ENCODE measurements at places on chromosomes 16 and 17. TPM values are rescaled to one million over a fixed set of nuclear protein-coding genes. Genes with fewer than 3 reads are reported as not detected.

Gene SLC47A1
- not detected for total RNA-seq

Gene RAB26
- 0.62 TPM for total RNA-seq

Gene TEX14
- 0.53 TPM for total RNA-seq

Gene ASGR1
- total RNA-seq, result 0.32 TPM

Gene ACAP1
- total RNA-seq, result 392 TPM

DNA sequence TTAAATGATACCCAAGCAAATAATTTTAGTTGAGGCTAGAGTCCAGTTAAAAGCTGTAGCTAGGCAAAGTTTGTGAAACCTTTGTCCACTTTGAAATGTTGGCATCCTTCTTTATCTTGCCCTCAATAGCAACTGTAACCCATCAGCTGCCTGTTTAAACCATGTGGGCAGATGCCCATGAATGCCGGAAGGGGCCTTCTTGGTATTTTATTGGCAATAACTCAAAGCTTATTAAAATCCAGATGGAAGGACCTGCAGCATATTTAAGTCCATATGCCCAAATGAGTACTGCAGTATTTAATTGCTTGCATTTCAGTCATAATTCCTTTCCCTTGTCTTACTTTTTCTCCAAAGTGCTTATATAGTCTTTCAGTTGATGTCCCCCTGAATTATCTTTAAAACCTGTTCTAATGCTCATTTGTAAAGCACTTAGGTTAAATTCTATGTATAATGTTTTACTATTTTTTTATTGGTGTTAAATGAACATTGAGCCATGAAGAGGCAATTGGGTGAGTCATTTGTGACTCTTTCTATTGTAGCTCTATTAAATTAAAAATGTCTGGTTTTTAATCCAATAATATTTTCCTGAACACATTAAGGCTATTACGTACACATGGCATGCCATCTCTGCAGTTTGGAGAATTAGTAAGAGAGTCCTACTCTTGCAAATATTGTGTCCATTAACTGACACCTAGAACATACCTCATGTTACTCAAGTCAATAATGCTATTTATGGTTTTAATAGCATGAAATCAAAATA is 225.3 kb downstream of the KCNJ2 start:
- DNase-seq, result no peak

- H3K4me1 ChIP-seq, result no peaks in the 10 kb centered on the region
- DNase-seq, result no peak
- no peak overlapping the region for H3K4me3 ChIP-seq
- H3K27me3 ChIP-seq, result no peaks in the 10 kb centered on the region
- H3K36me3 ChIP-seq, result no peaks in the 10 kb centered on the region
- no peak overlapping the region for H3K27ac ChIP-seq
Observed at GRCh38 chr16:66258916-66259845, 107.3 kb upstream of the CDH5 start.

GRCh38 chr16:20385844-20386832 is 18.4 kb downstream of the PDILT start:
- no peak overlapping the region for H3K27ac ChIP-seq
- H3K36me3 ChIP-seq, result no peaks in the 10 kb centered on the region
- DNase-seq, result peak; percentile 57

DNA sequence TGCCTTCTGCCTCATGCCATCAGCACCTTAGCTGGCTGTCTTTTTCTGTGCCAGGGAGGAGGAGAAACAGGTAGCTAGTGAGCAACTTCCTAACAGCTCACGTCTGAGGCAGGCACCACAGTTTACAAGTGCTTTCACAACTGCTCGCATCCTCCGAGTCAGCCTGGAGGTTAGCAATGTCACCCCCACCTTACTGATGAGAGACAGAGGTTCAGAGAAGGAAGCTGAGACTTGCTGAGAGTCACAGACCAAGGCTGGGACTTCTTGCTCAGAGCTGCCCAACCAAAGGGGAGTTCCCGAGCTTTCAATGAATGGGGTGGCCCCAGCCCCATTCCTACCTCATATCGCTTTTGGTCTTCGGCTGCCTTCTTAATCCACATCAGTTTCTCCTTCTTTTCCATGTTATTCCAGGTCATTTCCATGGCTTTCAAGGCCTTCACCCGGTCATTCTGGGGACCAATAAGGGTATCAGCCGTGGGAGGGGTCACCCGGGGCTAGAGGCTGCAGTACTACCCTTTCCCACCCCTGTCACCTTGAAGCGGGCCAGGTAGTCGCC is 9.6 kb downstream of the UBTF start:
- no peaks in the 10 kb centered on the region for H3K27me3 ChIP-seq
- no peak for DNase-seq
- H3K4me3 ChIP-seq, result no peak overlapping the region
- peaks cover 22% of the 10 kb centered on the region for H3K4me1 ChIP-seq
- peak overlapping the region; percentile 71 for H3K27ac ChIP-seq
- H3K36me3 ChIP-seq, result peaks cover 72% of the 10 kb centered on the region

DNA sequence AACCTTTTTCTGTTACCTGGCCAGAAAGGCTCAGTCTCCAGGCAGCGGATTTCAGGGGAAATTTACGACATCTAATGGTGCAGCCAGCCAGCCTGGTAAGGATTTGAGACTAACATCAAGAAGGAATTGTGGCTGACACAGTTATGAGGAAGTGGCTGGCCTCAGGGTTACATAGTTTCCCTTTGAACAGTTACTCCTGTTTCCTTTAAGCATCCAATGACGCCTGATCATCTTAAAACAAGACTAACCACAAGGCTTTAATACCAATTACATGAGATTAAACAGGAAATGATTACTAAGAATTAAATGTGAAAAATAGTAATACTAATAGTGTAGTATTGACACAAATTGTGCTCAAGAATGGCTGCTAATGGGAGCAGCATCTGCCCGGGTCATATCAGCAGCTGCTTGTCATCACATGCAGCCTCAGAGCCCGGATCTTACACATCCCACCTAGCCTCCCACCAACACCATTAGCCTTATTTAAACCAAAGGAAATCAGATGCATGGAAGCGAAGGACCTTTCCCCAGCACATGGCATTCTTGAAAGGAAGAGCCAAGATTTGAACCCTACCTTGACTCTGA is 431.8 kb downstream of the PMP22 start:
- no peaks in the 10 kb centered on the region for H3K4me1 ChIP-seq
- no peak overlapping the region for H3K4me3 ChIP-seq
- H3K27ac ChIP-seq, result no peak overlapping the region
- no peaks in the 10 kb centered on the region for H3K27me3 ChIP-seq
- H3K36me3 ChIP-seq, result no peaks in the 10 kb centered on the region
- DNase-seq, result no peak

DNA sequence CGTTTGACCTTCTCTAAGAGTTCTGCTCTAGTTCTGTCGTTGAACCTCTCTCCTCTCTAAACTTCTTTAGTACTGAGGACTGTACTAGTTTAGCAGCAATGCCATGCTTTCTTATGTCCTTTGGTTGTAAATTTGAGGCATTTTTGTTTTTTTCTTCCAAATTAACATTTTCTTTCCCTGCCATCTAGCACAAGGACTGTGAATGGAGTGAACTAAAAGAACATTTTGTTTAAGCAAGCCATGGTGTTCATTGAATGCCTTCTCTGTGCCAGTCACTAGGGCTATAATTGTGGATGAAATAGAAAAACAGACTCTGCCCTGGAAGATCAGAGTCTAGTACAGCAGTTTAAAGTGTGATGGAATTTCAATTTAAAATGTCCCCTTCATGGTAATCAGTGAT is 137.9 kb downstream of the FTO start:
- H3K4me1 ChIP-seq, result peaks cover 12% of the 10 kb centered on the region
- peaks cover 7% of the 10 kb centered on the region for H3K36me3 ChIP-seq
- no peak overlapping the region for H3K4me3 ChIP-seq
- no peaks in the 10 kb centered on the region for H3K27me3 ChIP-seq
- no peak overlapping the region for H3K27ac ChIP-seq

GRCh38 chr16:11418506-11418905 is 73.2 kb downstream of the RMI2 start:
- H3K4me1 ChIP-seq, result peaks cover 4% of the 10 kb centered on the region
- H3K4me3 ChIP-seq, result no peak overlapping the region
- H3K36me3 ChIP-seq, result no peaks in the 10 kb centered on the region
- no peak overlapping the region for H3K27ac ChIP-seq

- no peaks in the 10 kb centered on the region for H3K4me1 ChIP-seq
- H3K4me3 ChIP-seq, result no peak overlapping the region
- DNase-seq, result no peak
- no peak overlapping the region for H3K27ac ChIP-seq
- no peaks in the 10 kb centered on the region for H3K36me3 ChIP-seq
Observed at GRCh38 chr16:86676254-86676670, 97.9 kb downstream of the FOXL1 start.

DNA sequence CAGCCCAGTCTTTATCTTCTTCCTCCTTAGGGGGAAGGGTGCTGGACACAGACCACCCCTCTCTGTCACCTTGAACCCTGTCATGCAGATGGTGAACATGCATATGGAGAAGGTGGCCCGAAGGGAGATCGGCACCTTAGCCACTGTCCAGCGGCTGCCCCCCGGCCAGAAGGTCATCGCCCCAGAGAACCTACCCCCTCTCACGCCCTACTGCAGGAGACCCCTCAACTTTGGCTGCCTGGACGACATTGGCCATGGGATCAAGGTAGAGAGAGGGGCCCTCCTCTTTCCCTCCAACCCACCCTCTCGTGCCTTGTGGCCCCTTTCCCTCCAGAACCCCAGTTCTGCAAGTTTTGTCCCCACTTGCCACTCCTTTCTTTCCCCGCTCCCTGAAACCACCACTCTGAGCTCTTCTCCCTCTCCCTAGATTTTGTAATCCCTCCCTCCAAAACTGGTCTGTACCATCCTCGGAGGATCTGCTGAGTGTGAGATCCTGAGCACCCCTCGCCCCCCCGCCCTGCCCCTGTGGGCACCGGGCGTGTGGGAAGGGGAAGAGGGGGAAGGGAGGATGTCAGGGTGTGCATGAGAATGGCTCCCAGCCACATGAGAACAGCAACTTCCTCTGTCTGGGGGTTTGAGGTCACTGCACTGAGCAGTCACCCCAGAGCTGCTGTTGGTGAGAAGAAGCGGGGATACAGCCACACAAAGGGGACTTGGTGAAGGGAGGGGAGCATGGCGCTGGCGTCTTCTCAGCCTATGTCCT is 7.3 kb downstream of the ABI3 start:
- peaks cover 16% of the 10 kb centered on the region for H3K36me3 ChIP-seq
- peaks cover 73% of the 10 kb centered on the region for H3K4me1 ChIP-seq
- no peak overlapping the region for H3K4me3 ChIP-seq
- DNase-seq, result peak; percentile 85
- peak overlapping the region; percentile 90 for H3K27ac ChIP-seq

DNA sequence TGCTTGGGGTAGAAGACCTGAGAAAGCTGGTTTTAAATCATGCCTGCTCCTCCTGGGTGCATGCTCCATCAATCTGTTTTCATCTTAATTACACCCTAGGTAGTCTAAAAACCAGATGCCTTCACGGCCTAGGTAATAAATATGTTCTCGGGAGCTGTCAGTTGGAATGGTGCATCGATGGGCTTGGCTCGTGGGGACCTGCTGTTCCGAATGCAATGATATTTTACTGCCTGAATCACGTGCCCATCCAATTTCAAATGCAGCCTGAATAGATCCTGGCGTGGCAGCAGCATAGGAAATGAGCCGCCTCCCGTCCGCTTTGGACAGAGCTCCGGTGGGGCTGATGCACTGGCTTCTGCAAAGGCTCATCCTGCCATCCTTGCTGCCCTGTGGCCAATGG is 18.8 kb upstream of the FAAP100 start:
- no peak overlapping the region for H3K27ac ChIP-seq
- no peak for DNase-seq
- no peaks in the 10 kb centered on the region for H3K27me3 ChIP-seq
- peaks cover 73% of the 10 kb centered on the region for H3K36me3 ChIP-seq

- H3K27me3 ChIP-seq, result no peaks in the 10 kb centered on the region
- no peaks in the 10 kb centered on the region for H3K36me3 ChIP-seq
- DNase-seq, result no peak
- H3K4me1 ChIP-seq, result no peaks in the 10 kb centered on the region
- no peak overlapping the region for H3K4me3 ChIP-seq
- no peak overlapping the region for H3K27ac ChIP-seq
Observed at GRCh38 chr16:4010225-4011158, 105.8 kb downstream of the ADCY9 start.

- no peaks in the 10 kb centered on the region for H3K27me3 ChIP-seq
- peaks cover 70% of the 10 kb centered on the region for H3K4me1 ChIP-seq
- no peaks in the 10 kb centered on the region for H3K36me3 ChIP-seq
Observed at GRCh38 chr17:77867308-77867781, 91.2 kb upstream of the TNRC6C start.

- H3K27me3 ChIP-seq, result no peaks in the 10 kb centered on the region
- H3K4me1 ChIP-seq, result peaks cover 25% of the 10 kb centered on the region
- no peak overlapping the region for H3K27ac ChIP-seq
- no peaks in the 10 kb centered on the region for H3K36me3 ChIP-seq
- DNase-seq, result no peak
- no peak overlapping the region for H3K4me3 ChIP-seq
Observed at GRCh38 chr17:43574896-43575525, 28.9 kb upstream of the ETV4 start.

GRCh38 chr17:32281011-32281451 is 15.4 kb downstream of the RHBDL3 start:
- H3K27me3 ChIP-seq, result no peaks in the 10 kb centered on the region
- H3K27ac ChIP-seq, result no peak overlapping the region
- DNase-seq, result no peak

- peaks cover 18% of the 10 kb centered on the region for H3K4me1 ChIP-seq
- peak overlapping the region; percentile 37 for H3K27ac ChIP-seq
- DNase-seq, result no peak
- H3K4me3 ChIP-seq, result no peak overlapping the region
- peaks cover 96% of the 10 kb centered on the region for H3K36me3 ChIP-seq
Observed at GRCh38 chr17:63819585-63820537, 7.4 kb upstream of the PSMC5 start.

- no peaks in the 10 kb centered on the region for H3K4me1 ChIP-seq
- no peak overlapping the region for H3K4me3 ChIP-seq
- no peaks in the 10 kb centered on the region for H3K36me3 ChIP-seq
- no peaks in the 10 kb centered on the region for H3K27me3 ChIP-seq
- H3K27ac ChIP-seq, result no peak overlapping the region
Observed at GRCh38 chr17:61659437-61659836, 68.4 kb upstream of the NACA2 start.

GRCh38 chr17:36632916-36633771 is 31.8 kb downstream of the MRM1 start:
- no peak for DNase-seq
- H3K4me1 ChIP-seq, result no peaks in the 10 kb centered on the region
- H3K27ac ChIP-seq, result no peak overlapping the region
- peaks cover 10% of the 10 kb centered on the region for H3K27me3 ChIP-seq
- H3K4me3 ChIP-seq, result no peak overlapping the region

- no peak overlapping the region for H3K4me3 ChIP-seq
- H3K4me1 ChIP-seq, result no peaks in the 10 kb centered on the region
- no peak overlapping the region for H3K27ac ChIP-seq
- DNase-seq, result no peak
- H3K27me3 ChIP-seq, result peaks cover 2% of the 10 kb centered on the region
- H3K36me3 ChIP-seq, result no peaks in the 10 kb centered on the region
Observed at GRCh38 chr16:23771642-23772041, 16.8 kb downstream of the CHP2 start.

- DNase-seq, result peak; percentile 98
- peak within 1 kb of the TSS; percentile 84 for H3K4me3 ChIP-seq
- H3K27ac ChIP-seq, result peak within 1 kb of the TSS; percentile 90
Observed at GRCh38 chr17:48047741-48048383, at the start of gene NFE2L1. NFE2L1 (plus strand) TSS chr17:48048359; CDS start chr17:48051119, 2,760 bp downstream.

GRCh38 chr16:86387468-86388440 is 122.6 kb upstream of the FOXF1 start:
- no peak for DNase-seq
- H3K27me3 ChIP-seq, result no peaks in the 10 kb centered on the region
- no peaks in the 10 kb centered on the region for H3K4me1 ChIP-seq
- H3K4me3 ChIP-seq, result no peak overlapping the region
- no peaks in the 10 kb centered on the region for H3K36me3 ChIP-seq
- no peak overlapping the region for H3K27ac ChIP-seq

Data from B cell (primary cell).